NCI-H446 treated with DMSO at 0.1 percent for 48 hours (cell line): ENCODE measurements at places on chromosomes 12 and 14.

DNA sequence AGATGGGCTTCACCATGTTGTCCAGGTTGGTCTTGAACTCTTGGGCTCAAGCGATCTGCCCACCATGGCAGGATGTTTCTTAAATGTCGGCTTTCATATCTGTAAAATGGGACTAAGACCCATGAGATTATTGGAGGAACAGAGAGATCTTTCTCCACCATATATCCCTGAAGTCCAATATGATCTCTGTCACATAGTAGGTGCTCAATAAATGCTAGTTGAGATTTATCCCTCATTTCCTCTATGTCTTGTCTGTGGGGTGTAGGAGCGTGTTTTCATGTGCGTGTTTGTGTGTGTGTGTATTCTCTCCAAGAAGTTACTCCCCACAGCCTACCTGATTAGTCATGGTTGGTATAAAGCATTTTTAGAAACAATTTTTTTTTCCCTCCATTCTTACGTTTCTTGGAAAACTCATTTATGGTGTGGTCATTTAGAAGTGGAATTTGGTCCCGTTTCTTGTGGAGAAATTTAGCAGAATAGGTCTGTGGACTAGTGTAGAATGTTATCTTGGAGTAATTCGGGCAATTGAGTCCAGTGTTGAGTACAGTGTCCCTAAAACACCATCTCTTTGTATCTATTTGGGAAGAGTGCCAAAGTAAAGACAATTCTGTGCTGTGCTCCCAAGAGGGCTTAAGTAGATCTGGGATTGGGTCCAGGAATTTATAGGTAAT lies 4.3 kb downstream of the STRAP start:
- DNase-seq: no peak

- DNase-seq: peak; percentile 28
These were observed 1.9 kb downstream of the MLXIP start for GRCh38 chr12:122080149-122081082.

DNA sequence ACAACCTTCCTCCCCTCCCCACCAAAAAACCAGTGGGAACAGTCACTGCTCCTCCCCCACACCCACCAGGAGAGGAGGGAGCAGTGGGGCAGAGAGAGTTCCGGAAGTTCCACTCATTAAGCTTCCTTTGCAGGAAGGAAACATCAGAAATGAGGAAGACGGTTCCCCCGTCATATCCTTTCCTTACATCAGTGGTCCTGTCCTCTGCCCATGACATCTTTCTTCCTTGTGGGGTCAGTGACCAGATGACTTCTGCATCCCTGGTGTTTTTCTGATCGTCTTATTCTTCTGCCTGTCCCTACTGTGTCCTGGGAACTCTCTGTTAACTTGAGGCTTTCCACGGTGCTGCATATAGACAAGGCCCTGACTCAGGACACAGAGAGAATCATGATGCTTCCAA lies 40.8 kb upstream of the SPTLC2 start:
- no peak for DNase-seq

DNA sequence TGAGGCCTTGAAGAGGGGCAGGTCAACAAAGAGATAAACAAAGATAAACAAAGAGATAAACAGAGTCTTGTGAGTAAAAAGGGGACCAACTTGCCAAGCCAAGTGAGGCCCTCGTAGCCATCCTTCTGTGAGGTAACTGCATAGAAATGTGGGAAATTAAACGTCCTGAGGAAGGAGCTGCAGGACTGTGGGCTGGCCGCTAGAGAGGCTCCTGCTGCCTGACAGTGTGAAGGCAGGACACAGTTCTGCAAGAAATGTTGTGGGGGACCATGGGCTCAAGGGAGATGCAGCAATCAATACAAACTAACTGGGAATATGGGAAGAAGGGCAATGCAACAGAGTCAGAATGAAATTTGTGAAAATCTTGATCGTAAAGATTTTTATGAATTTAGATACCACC lies 91.9 kb downstream of the SLC8A3 start:
- DNase-seq: no peak

- DNase-seq: no peak
These were observed 432.6 kb downstream of the PCNX1 start for GRCh38 chr14:71339650-71340415.

GRCh38 chr14:55628426-55628825 lies 48.4 kb downstream of the KTN1 start:
- no peak for DNase-seq

DNA sequence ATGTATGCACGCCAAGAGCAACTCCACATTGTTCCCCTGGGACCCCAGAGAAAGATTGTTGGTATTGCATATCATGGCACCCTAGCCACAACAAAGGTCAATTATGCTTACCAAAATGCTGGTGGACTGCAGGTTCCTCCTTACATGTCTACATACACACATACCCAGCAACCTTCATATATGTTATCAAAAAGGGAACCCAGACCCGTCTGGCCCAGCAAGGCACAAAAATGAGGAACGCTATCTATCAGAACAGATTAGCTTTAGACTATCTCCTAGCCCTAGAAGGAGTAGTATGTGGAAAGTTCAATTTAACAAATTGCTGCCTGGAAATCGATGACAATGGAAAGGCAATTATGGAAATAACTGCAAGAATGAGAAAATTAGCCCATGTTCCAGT lies 61.5 kb downstream of the DHRS2 start:
- DNase-seq: no peak

- no peak for DNase-seq
These were observed 3.2 kb upstream of the GSC start for GRCh38 chr14:94773061-94773648.

GRCh38 chr12:52440821-52441319 lies 6.7 kb upstream of the KRT75 start:
- no peak for DNase-seq

- DNase-seq: no peak
These were observed 44.0 kb downstream of the SMUG1 start for GRCh38 chr12:54144738-54145137.

DNA sequence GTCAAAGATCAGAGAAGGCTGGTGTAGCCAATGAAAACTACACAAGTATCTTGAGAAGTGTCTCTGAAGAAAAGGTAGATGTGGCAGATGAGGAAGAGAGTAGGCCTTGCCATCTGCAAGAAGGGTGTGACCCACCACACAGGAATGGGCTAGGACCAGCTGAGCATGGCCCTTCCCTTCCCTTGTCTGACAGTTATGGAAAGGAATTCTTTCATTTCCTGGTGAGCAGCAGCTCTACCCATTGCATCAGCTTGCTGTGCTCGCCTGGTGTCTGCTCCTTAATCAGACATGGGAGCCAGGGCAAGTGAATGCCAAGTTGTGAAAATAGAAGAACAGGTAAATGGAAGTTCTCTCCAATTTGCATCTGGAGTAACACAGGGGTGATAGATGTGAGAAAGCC lies 145.2 kb upstream of the KRR1 start:
- no peak for DNase-seq

- no peak for DNase-seq
These were observed 191.4 kb downstream of the FOXA1 start for GRCh38 chr14:37403626-37404025.

- DNase-seq: no peak
These were observed 583.9 kb upstream of the TBX3 start for GRCh38 chr12:115267891-115268290.

GRCh38 chr14:66219886-66220285 lies 266.3 kb upstream of the CCDC196 start:
- DNase-seq: no peak

DNA sequence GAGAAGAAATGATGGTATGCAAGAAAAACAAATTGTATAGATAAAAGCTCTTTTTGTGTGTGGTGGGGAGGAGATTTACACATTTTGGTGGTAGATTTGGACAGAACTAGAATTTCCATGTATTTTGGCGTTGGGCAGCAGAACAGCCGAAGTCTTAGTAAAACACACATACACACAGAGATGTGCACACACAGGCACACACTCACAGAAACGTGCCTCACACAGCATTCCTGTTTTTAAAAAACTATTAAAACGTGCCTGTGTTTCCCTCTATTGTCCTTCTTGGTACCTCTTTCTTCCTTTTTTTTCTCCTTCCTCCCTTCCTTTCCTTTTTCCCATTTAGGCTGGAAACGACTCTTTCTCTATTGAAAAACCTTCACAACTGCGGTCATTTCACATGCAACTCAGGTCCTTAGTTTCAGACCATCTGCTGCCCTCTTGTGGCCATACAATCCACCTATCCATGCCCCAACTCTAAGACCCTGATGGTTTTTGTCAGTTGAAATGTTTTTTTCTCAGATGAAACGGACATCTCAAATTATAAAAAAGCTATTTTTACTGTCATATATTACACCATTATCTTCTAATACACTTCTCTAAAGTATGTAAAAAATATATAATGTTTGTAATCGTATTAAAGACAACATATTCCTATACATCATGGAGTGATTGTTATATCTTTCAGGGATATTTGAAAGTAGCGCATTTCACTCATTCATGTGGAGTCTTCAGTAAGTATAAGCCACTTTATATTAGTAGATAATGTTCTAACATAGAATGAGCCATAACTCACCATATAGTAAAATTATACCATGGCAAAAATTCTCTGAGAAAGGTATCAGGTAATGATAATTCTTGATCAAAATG lies 386.7 kb upstream of the NOVA1 start:
- DNase-seq: peak; percentile 57

GRCh38 chr14:100017553-100017952 lies 47.7 kb upstream of the EVL start:
- DNase-seq: no peak

DNA sequence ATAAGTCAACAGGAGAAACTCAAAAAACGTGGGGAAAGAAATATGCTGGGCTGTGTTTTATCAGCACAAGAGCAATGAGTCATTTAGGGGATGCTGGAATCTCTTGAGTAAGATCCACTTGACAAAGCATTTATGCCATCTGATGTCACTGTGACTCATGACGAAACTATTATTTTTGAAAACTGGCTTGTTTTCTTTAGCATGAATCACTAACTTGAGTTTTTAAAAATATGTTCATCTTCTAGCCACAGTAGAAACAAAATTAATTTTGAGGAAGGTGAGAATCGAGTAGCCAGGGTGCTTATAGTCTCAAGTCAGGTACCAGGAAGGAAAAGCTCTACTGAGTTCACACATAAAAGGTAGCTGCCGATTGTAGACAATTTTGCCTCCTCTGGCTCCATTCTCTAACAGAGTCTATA lies 456.2 kb upstream of the MGAT4C start:
- peak; percentile 10 for DNase-seq

DNA sequence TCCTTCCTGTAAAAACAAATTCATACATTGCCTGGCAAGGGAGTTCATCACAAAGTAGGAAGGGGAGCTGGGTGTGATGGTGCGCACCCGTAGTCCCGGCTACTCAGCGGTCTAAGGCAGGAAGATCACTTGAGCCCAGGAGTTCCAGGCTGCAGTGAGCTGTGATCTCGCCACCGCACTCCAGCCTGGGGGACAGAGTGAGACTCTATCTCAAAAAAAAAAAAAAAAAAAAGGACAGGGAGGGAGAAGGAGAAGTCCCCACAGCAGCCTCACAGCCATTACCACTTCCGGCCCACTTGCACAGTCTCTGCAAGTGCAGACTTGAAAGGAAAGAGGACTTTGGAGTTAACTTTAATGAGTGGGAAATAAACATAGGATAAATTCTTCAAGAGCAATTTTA lies 121.0 kb downstream of the FBXL14 start:
- no peak for DNase-seq
